Esophagus squamous epithelium (tissue), 5 donors: ENCODE measurements at places on chromosomes 3 and 15.

DNA sequence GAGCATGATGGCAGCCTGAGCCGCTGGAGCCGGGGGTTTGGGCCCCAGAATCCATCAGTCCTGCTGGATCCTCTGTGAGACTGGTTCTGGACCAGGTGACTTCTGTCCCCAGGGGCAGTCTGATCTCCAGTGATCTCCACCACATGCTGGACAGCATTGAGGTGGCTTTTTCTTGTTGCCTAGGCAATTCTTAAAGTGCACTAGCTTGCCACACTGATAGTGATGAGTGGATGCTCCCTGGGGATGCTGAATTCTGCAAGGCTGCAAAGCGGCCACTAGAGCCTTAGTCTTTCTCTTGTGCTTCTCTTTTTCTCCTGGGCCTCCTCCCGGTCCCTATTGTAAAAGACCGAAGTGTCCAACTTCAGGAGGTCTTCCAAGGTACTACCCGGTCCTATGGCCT, 70.4 kb upstream of the ATP11B start:
- no peak for DNase-seq
- H3K4me1 ChIP-seq: no peaks in the 10 kb centered on the region
- no peak overlapping the region for H3K27ac ChIP-seq
- no peak overlapping the region for H3K4me3 ChIP-seq

GRCh38 chr15:66854012-66854965, 152.3 kb downstream of the SMAD6 start:
- H3K36me3 ChIP-seq: no peaks in the 10 kb centered on the region
- DNase-seq: no peak
- H3K27ac ChIP-seq: no peak overlapping the region
- H3K4me1 ChIP-seq: peaks cover 10% of the 10 kb centered on the region
- H3K27me3 ChIP-seq: peaks cover 19% of the 10 kb centered on the region

DNA sequence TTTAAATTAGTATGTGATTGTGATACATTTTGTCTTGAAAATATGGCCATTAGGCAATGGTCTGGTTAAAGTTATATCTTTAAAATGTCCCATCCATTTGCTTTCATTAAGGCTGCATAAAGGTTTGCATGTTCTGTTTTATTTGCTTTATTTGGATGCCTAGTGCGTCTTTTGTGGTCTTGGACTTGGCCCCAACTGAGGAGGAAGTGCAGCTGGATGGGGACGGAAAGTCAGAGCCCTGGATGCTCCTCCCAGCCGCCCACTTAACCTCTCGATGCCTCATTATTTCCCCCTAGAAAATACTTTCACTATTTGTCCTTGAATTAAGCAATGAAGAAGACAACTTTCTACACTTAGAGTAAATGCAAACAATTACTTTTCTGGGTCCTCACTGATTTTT, 898.2 kb downstream of the MCTP2 start:
- DNase-seq: no peak
- peak overlapping the region; percentile 13 for H3K27ac ChIP-seq
- H3K4me1 ChIP-seq: no peaks in the 10 kb centered on the region

GRCh38 chr3:8103954-8104353, 397.7 kb upstream of the LMCD1 start:
- no peak for DNase-seq
- H3K4me3 ChIP-seq: no peak overlapping the region
- no peaks in the 10 kb centered on the region for H3K27me3 ChIP-seq
- H3K27ac ChIP-seq: no peak overlapping the region

DNA sequence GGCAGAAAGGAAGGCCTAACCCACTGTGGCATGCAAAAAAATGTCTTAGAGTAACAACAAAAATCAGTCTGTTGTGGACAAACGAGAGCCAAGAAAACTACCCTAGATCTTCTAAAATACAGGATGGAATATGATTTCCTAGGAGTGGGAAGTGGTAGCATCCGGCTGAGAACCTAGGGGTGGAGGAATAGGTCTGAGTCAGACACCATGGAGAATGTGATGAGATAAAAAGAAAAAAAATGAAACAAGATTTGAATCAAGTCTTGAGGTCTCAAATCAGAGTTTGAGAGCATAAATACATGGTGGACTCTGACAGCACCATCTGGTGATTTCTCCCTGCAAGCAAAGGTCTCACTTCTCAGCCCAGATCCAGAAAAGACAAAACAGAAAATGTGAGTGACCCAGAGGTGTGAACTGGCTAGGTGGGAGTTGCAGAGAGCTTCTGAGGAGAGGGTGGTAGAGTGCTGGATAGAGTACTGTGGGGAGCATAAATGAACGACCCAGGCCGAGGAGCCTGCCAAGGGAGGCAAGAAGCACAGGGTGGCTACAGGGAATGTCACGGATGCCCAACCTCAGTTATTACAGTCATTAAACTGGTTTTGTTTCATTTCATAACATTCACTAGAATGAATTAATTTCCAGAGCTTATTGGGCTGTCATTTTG, 27.6 kb upstream of the VEPH1 start:
- H3K27me3 ChIP-seq: no peaks in the 10 kb centered on the region
- no peaks in the 10 kb centered on the region for H3K4me1 ChIP-seq
- H3K27ac ChIP-seq: no peak overlapping the region
- H3K4me3 ChIP-seq: no peak overlapping the region

DNA sequence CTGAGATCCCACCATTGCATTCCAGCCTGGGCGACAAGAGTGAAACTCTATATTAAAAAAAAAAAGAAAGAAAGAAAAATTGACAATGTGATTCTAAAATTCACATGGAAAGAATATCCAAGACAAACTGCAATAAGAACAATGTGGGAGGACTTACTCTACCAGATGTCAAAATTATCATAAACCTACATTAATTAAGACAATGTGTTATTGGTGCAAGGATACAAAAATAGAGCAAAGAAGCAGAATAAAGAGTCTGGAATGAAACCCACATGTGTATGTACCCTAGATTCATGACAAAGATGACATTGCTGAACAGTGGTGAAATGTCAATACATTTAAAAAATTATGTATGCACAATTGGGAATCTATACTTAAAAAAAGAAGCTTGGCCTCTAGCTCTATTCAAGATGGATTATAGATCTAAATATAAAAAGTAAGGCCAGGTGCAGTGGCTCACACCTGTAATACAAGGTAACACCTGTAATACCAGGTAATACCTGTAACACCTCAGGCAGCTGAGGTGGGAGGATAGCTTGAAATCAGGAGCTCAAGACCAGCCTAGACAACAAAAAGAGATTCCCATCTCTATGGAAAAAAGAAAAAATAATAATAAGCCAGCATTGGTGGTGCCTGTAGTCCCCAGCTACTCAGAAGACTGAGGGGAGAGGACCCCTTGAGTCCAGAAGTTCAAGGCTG, 45.7 kb downstream of the ZBTB11 start:
- H3K27me3 ChIP-seq: no peaks in the 10 kb centered on the region
- no peak for DNase-seq
- no peak overlapping the region for H3K27ac ChIP-seq
- H3K36me3 ChIP-seq: no peaks in the 10 kb centered on the region

- no peaks in the 10 kb centered on the region for H3K27me3 ChIP-seq
- H3K4me1 ChIP-seq: no peaks in the 10 kb centered on the region
- DNase-seq: no peak
- no peak overlapping the region for H3K27ac ChIP-seq
- no peaks in the 10 kb centered on the region for H3K36me3 ChIP-seq
- H3K4me3 ChIP-seq: no peak overlapping the region
These were observed 745.7 kb upstream of the CCDC54 start for GRCh38 chr3:106631373-106632108.

GRCh38 chr3:130509008-130509407, 8.0 kb upstream of the COL6A6 start:
- H3K27ac ChIP-seq: no peak overlapping the region
- no peak overlapping the region for H3K4me3 ChIP-seq
- no peaks in the 10 kb centered on the region for H3K36me3 ChIP-seq
- H3K4me1 ChIP-seq: no peaks in the 10 kb centered on the region
- no peaks in the 10 kb centered on the region for H3K27me3 ChIP-seq
- no peak for DNase-seq

DNA sequence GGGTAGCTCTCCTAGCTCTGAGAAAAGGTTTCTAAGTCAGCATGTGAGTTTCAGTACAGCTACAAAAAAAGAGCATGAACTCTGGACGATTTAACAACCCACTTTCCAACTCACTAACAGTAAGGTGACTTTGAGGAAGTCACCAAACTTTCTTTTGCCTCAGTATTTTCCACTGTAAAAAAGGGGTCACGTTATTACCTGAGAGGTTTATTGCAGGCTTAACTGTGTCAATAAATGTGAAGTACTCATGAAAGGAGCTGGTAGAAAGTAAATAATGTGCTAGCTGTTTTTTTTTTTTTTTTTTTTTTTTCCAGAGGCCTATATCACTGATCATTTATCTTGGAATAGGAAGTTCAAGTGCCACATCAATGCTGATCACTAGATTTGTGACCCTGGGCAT, 89.3 kb downstream of the PLSCR2 start:
- no peak for DNase-seq
- H3K27ac ChIP-seq: no peak overlapping the region
- H3K4me3 ChIP-seq: no peak overlapping the region
- H3K4me1 ChIP-seq: no peaks in the 10 kb centered on the region
- H3K36me3 ChIP-seq: no peaks in the 10 kb centered on the region

- no peaks in the 10 kb centered on the region for H3K27me3 ChIP-seq
- H3K36me3 ChIP-seq: no peaks in the 10 kb centered on the region
- peak overlapping the region; percentile 4 for H3K27ac ChIP-seq
- no peak overlapping the region for H3K4me3 ChIP-seq
- H3K4me1 ChIP-seq: peaks cover 14% of the 10 kb centered on the region
These were observed 16.7 kb upstream of the ISLR start for GRCh38 chr15:74156678-74157411.

- H3K27me3 ChIP-seq: no peaks in the 10 kb centered on the region
- no peaks in the 10 kb centered on the region for H3K36me3 ChIP-seq
- no peak overlapping the region for H3K27ac ChIP-seq
These were observed 56.9 kb downstream of the CACNA1D start for GRCh38 chr3:53551324-53551723.

GRCh38 chr15:29873264-29873663, 51.0 kb upstream of the TJP1 start:
- H3K4me1 ChIP-seq: peaks cover 13% of the 10 kb centered on the region
- H3K27me3 ChIP-seq: no peaks in the 10 kb centered on the region
- no peaks in the 10 kb centered on the region for H3K36me3 ChIP-seq
- DNase-seq: no peak

DNA sequence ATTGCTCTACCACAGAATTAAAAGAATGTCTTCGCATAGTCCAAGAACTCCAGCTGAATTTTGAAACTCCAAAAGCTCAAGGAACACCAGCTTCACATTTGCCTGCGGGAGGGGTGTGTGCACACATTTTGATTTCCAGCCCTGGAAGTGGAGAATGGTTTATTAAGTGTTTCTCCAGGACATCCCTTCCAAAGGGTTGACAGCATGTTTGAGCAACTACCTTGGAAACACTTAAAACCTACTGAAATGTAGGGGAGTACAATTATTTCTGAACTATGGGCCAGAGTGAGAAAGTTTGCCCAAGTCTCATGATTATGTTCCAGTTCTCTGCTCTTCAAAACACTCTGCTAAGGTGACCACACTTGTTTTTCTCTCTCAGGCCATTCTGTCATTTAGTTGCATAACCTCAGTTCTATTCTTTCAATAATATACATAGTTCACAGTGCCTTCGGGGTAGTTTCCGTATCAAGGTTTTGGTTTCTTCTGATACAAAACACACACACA, 7.9 kb downstream of the ACP3 start:
- H3K36me3 ChIP-seq: no peaks in the 10 kb centered on the region
- H3K27ac ChIP-seq: peak overlapping the region; percentile 28
- no peak overlapping the region for H3K4me3 ChIP-seq
- H3K4me1 ChIP-seq: peaks cover 3% of the 10 kb centered on the region
- DNase-seq: no peak

GRCh38 chr15:60661080-60661645, 182.2 kb upstream of the ICE2 start:
- DNase-seq: no peak
- no peaks in the 10 kb centered on the region for H3K27me3 ChIP-seq
- H3K4me1 ChIP-seq: peaks cover 36% of the 10 kb centered on the region
- H3K4me3 ChIP-seq: no peak overlapping the region
- H3K27ac ChIP-seq: peak overlapping the region; percentile 86
- no peaks in the 10 kb centered on the region for H3K36me3 ChIP-seq

- H3K4me1 ChIP-seq: peaks cover 15% of the 10 kb centered on the region
- no peak overlapping the region for H3K27ac ChIP-seq
- DNase-seq: no peak
- H3K27me3 ChIP-seq: no peaks in the 10 kb centered on the region
These were observed 332.2 kb downstream of the LPP start for GRCh38 chr3:188486126-188486525.

DNA sequence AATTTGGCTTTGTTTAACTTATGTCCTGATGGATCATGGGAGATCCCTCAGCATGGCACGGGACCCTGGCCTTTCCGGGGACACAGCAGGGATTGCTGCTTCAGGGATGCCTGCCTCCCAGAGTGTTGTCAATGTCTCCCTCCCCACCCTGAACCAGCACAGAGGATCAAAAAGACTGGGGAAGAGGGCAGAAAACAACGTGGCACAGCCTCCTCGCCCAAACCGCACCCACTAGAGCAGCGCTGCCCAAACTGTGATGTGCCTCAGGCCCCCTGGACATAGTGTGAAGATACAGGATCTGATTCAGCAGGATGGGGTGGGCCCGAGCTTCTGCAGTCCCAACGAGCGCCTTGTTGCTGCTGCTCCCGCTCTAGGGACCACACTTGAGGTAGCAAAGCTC, 34.5 kb downstream of the SLC6A20 start:
- H3K36me3 ChIP-seq: no peaks in the 10 kb centered on the region
- H3K4me1 ChIP-seq: no peaks in the 10 kb centered on the region
- no peaks in the 10 kb centered on the region for H3K27me3 ChIP-seq
- H3K27ac ChIP-seq: no peak overlapping the region
- no peak for DNase-seq

GRCh38 chr15:74782259-74783071, 585 bp downstream of the CSK start:
- H3K27me3 ChIP-seq: no peaks in the 10 kb centered on the region
- H3K4me3 ChIP-seq: peak overlapping the region; percentile 96
- H3K36me3 ChIP-seq: no peaks in the 10 kb centered on the region
- H3K27ac ChIP-seq: peak overlapping the region; percentile 95

- no peak for DNase-seq
- no peaks in the 10 kb centered on the region for H3K4me1 ChIP-seq
- peak overlapping the region; percentile 20 for H3K27ac ChIP-seq
- H3K4me3 ChIP-seq: no peak overlapping the region
- peaks cover 100% of the 10 kb centered on the region for H3K36me3 ChIP-seq
These were observed 14.3 kb upstream of the ZBTB47 start for GRCh38 chr3:42639192-42639591.

DNA sequence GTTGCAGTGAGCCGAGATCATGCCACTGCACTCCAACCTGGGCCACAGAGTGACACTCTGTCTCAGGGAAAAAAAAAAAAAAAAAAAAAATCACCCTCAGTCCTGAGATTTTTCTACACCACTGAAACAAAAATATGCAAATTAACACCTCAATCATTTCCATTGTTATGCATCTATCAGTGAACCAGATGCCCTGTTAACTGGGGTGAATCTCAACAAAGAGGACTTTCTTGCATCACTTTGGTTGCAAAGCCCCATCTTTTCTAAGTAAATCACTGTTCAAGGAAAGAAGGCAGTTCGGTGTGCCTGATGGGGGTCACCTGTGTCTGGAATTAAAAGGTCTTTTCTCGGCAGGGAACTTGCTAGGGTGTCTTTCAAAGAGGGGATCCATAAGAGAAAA, 421.6 kb downstream of the EPHB1 start:
- no peaks in the 10 kb centered on the region for H3K4me1 ChIP-seq
- H3K27me3 ChIP-seq: no peaks in the 10 kb centered on the region
- no peak overlapping the region for H3K27ac ChIP-seq
- H3K4me3 ChIP-seq: no peak overlapping the region

- H3K27ac ChIP-seq: no peak overlapping the region
- no peaks in the 10 kb centered on the region for H3K4me1 ChIP-seq
- no peak for DNase-seq
- no peaks in the 10 kb centered on the region for H3K27me3 ChIP-seq
These were observed 60.5 kb downstream of the TOP2B start for GRCh38 chr3:25604107-25604805.
